ENCODE measurements at places on chromosomes 2 and 18. TPM values are rescaled to one million over a fixed set of nuclear protein-coding genes. Genes with fewer than 3 reads are reported as not detected.

GRCh38 chr2:32427672-32428610 lies 71.1 kb downstream of the BIRC6 start:
- no peak overlapping the region for H3K27ac ChIP-seq
- H3K4me1 ChIP-seq = peaks cover 34% of the 10 kb centered on the region
- H3K4me3 ChIP-seq = no peak overlapping the region

GRCh38 chr2:72204786-72205503 lies 57.3 kb upstream of the CYP26B1 start:
- no peak overlapping the region for H3K4me3 ChIP-seq
- H3K27ac ChIP-seq = no peak overlapping the region
- 0 out of 2 replicates have a peak, but pooled peaks cover 7% of the 10 kb centered on the region for H3K4me1 ChIP-seq
- H3K27me3 ChIP-seq = no peaks in the 10 kb centered on the region
- peak; percentile 30 for DNase-seq
- H3K36me3 ChIP-seq = no peaks in the 10 kb centered on the region

DNA sequence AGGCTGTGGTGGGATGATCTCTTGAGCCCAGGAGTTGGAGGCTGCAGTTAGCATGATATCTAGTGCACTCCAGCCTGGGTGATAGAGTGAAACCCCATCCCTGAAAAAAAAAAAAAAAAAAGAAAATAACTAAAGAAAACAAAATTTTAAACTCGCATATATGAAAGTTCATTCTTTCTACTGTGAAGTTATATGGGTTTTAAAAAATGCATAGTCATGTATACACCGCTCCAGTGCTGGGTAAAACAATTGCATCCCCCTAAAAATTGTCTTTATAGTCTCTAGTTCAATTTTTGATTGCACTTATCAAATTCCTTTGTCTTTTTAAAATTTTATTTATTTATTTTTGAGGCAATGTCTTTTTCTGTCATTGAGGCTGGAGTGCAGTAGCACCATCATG lies 65.0 kb upstream of the ACYP2 start:
- 0 out of 2 replicates have a peak, but pooled peaks cover under 1% of the 10 kb centered on the region for H3K36me3 ChIP-seq
- no peak overlapping the region for H3K4me3 ChIP-seq
- peaks cover 11% of the 10 kb centered on the region for H3K4me1 ChIP-seq
- no peak overlapping the region for H3K27ac ChIP-seq

DNA sequence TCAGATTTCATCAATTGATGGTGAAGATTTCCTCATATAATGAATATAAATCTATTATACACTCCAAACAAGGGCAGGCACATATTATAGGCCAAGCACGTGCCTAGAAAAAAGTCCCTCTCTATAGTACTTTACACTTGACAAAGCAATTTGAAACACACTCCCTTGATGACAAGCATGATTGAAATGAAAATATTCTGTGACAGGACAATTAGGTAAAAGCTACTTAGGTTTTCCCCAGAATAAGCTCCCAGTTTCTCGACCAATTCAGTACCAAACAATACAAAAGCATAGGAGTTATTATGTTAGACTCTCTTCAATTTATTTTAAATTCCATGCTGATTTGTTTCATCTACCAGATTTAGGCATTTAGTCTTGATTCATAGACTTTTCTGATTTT lies 47.7 kb downstream of the CCDC68 start:
- H3K27ac ChIP-seq = no peak overlapping the region
- no peaks in the 10 kb centered on the region for H3K36me3 ChIP-seq

DNA sequence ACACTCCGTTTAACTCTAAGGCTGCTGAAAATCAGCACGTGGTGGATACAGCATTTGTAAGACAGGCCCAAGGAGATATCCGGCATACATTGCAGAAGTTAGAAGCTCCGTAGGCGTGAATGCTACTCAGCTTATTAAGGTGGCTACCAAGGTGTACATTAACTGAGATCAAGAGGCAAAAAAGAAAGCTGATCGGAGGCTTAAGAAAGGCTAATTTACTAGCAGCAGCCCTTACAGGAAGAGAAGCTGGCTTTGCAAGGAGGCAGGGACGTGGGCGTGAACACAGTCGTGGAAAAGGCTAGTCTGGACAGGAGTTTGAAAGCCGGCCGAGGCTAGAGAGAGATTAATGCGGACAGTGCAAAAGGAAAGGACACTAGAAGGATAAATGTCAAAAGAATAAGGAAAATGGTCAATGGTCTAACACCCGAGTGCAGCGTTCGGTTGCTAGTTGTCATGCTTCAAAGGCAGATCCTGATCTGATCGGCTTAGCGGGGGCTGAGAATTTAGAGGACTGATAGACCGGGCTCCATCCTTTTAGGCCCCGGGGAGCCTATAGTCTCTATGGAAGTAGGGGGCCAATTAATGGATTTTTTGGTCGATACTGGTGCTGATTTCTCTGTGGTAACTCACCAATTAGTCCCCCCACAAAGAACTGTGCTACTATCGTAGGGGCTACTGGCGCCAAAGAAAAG lies 45.6 kb upstream of the SELENOI start:
- no peaks in the 10 kb centered on the region for H3K36me3 ChIP-seq
- peak overlapping the region; percentile 82 for H3K4me3 ChIP-seq
- peaks cover 14% of the 10 kb centered on the region for H3K4me1 ChIP-seq
- H3K27ac ChIP-seq = peak overlapping the region; percentile 81
- peak; percentile 75 for DNase-seq
- H3K27me3 ChIP-seq = no peaks in the 10 kb centered on the region

DNA sequence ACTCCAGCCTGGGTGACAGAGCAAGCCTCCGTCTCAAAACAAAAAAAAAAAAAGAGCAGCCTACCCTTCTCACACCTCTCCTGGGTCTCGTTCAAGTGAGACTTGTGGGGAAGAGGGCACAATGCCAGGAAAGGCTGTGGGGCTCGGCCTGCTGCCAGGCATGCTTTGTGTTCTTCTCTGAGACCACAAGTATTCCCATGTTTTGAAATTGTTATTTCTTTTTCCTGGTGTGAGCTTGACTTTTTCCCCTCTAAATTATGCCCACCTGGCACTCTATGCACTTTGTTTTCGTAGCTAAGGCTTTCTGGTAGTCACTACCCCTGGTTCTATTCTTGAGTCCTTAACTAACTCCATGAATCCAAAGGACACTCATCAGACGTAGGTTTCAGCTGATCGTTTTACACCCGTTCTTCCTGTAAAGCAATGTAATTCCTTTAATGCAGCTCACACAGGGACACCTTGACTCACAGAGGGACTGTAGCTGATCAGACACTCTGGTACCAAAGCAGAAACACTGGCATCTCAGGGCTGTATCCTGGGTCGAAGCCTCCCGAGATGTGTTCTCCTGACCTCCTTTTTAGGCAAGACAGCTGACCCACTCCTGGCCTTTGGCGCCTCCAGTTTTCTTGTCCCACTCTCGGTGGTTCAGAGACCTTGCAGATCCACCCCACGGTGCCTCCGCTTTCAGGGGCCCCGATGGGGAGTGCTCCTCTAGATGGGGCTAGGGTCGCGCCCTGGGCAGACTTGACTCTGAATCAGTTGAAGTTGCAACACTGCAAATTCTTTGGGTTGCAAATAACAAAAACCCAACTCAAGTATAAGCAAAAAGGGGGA lies 193.3 kb upstream of the AGAP1 start:
- H3K4me1 ChIP-seq = no peaks in the 10 kb centered on the region
- no peaks in the 10 kb centered on the region for H3K27me3 ChIP-seq
- no peak overlapping the region for H3K27ac ChIP-seq

- no peaks in the 10 kb centered on the region for H3K27me3 ChIP-seq
- H3K4me3 ChIP-seq = no peak overlapping the region
- no peak for DNase-seq
- peak overlapping the region; percentile 85 for H3K27ac ChIP-seq
- H3K36me3 ChIP-seq = no peaks in the 10 kb centered on the region
- H3K4me1 ChIP-seq = peaks cover 72% of the 10 kb centered on the region
Measured at GRCh38 chr2:46886268-46887027, 29.2 kb downstream of the MCFD2 start.

The B3GNT7 gene
- total RNA-seq = under 0.01 TPM

DNA sequence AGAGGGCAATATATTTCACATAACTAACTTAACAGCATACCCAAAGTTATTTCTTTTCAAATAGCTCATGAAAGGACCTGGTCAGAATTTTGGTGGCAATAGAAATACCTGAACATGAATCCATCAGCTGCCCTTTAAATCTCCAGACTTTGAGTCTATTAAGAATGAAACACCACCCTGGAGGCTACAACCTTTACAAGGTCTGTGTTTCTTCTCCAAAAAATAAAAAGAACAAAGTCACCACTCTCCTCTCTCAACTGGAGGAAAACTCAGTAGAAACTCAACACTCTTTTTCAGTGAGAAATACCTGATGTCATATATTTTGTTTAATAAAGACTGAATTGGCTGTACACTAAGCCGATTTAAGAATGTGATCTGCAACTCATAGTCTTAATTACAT lies 204.3 kb downstream of the AGPS start:
- H3K4me1 ChIP-seq = no peaks in the 10 kb centered on the region
- H3K27me3 ChIP-seq = peaks cover 3% of the 10 kb centered on the region
- H3K36me3 ChIP-seq = no peaks in the 10 kb centered on the region
